ENCODE measurements at places on chromosomes 7 and 10. TPM values are rescaled to one million over a fixed set of nuclear protein-coding genes. Genes with fewer than 3 reads are reported as not detected.
A peak's percentile ranks its signal among the peaks of the same experiment; 100 is the strongest.

DNA sequence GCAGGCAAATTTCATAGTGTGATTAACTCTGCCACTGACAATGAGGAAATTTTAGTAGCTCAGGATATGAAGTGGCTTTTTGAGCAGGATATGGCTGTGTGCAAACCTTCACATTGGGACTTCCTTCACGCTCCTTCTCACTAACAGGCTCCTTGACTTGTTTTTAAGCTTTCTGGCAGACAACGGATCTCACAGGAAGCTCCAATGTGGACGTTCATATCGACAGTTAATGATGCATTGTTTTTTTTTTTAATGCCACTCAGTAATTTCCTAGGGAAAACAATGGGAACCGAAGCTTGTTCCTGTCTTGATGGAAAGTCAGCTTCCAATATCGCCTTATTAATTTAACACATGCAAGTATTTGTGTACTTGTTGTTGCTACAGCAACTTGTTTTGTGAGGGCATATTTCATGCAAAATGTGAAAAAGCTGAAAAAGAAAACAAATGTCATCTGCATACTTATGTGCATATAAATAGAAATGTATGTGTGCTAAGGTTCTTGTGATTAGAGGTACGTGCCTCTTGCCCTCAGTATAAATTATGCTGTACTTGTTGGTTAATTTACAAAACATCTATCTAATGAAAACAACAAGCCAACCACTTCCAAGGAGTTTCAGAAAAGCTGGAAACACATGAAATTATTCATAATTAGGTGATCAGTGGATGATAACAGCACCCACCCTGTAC, 84.7 kb downstream of the NRP1 start:
- DNase-seq: no peak

GRCh38 chr7:16086743-16087142, 334.6 kb downstream of the CRPPA start:
- no peak for DNase-seq

DNA sequence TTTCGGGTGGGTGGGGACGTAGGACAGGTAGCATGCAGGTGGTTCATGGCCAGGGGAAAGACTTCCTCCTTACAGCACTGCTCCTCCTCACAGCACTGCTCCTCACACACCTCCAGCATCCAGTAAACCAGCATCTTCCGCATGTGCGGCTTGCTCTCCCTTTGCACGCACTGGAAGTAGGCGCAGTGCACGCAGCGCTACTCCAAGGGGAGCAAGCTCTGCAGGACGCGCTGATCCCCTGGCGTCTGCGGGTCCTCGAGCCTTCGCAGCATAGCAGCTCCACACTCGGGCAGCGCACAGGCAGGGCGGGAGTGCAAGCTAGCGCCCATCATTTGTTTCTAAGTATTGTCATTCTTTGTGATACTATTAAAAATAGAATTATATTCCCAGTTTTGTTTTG, 30.5 kb upstream of the MAP3K8 start:
- no peak for DNase-seq

DNA sequence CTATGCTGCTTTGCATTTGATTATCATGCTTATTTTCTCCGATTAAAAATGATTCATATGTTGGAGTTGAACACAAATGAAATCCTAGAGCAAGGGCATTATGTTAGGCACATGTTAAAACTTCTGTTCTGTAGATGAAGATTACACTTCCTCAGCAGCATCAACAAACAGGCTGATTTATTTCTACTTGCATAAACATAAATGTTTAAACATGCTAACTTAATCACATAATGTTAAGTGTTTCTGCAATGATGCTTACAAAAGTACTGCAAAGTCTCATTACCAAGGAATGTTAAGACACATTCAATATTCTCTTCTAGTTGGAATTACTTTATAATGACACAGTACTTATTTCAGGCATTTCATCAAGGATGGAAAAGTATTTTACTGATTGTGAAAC, 770.8 kb downstream of the ANKRD7 start:
- DNase-seq: no peak

The AKR1B1 gene
- 176 TPM for polyA plus RNA-seq

GRCh38 chr10:1475098-1475591, 262.2 kb downstream of the ADARB2 start:
- no peak for DNase-seq

- DNase-seq: peak; percentile 33
Observed at GRCh38 chr7:76280408-76280807, 22.1 kb upstream of the HSPB1 start.

DNA sequence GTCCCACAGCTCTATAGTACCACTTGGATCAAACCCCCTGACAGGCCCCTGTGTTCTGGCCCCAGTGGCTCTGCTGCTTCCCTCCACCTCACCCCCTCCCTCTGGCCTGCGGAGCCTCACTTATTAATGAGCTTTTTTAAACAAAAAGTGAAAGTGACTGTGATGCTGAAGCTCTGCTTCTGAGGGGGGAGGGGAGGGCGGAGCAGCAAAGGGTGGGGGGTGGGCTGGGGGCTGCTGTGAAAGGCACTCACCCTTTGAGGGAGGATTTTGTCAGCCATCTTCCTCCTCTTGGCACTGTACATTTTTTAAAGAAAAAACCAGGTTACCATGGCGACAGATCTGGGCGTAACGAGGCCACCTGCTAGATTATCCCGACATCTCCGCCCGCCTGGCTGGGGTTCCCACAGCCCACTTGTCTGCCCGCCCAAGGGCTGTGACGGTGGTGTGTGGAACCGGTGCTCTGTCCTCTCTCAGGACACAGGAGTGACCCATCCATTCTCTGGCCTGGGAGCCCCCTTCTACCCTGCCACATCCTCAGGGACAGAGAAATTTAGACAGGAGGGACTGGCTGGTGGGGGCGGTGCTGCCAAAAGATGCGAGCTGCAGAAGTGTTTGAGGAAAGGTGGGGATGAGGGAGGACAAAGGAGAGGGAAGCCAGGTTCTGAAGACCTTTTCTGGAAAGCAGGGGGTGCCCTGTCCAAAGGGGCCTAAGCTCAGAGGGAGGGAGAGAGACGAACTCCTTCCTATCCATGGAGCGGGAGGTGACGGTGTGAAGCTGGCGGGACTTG, 4.9 kb downstream of the SMARCD3 start:
- no peak for DNase-seq

DNA sequence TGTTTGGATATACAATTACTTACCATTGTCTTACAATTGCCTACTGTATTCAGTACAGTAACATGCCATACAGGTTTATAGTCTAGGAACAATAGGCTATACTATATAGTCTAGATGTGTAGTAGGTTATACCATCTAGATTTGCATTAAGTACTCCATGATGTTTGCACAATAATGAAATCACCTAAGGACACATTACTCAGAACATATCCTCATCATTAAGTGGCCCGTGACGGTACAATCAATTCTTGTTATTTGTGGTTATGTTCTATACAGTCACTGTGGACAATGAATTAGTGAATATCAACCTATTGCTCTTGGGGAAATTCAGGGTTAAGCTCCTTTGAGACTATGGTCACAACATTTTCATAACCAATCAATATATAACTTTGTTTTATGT, 75.6 kb downstream of the MICU1 start:
- no peak for DNase-seq

GRCh38 chr10:13187135-13187534, 25.8 kb downstream of the MCM10 start:
- DNase-seq: no peak

The GRID1 gene
- not detected for polyA plus RNA-seq

The GLI3 gene
- polyA plus RNA-seq: 5.2 TPM

- peak; percentile 98 for DNase-seq
Observed at GRCh38 chr10:98323221-98324164, 55.5 kb upstream of the LOXL4 start.

GRCh38 chr7:73303546-73303945, 5.1 kb downstream of the NSUN5 start:
- no peak for DNase-seq

- peak; percentile 74 for DNase-seq
Observed at GRCh38 chr7:117230276-117231046, 92.4 kb downstream of the WNT2 start.

The TAC1 gene
- not detected for polyA plus RNA-seq

The MBL2 gene
- polyA plus RNA-seq: not detected

DNA sequence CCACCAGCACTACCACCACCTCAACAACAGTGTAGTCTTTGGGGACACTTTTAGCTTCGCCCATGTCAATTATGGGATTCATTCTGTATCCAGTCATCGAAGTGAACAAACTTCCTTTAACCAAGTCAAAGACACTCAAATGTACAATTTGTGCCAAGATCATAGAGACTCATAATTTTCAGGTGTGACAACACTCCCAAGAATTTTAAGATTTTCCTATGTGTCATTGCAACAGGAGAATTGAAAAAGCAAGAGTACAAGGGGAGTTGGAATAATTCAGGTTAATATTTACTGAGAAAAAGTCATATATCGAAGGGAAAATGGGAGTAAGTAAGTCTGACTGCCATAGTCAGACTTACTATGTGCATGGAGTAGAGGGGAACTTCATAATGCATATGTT, 26.2 kb downstream of the PON1 start:
- DNase-seq: no peak

- peak; percentile 81 for DNase-seq
Observed at GRCh38 chr7:1175967-1176851, 16.2 kb upstream of the ZFAND2A start.

The MMD2 gene
- polyA plus RNA-seq: not detected

The FOXK1 gene
- polyA plus RNA-seq: 7.4 TPM

The MYL10 gene
- polyA plus RNA-seq: not detected

- peak; percentile 94 for DNase-seq
Observed at GRCh38 chr10:128064108-128064969, 61.9 kb downstream of the MKI67 start.

The SPDYE11 gene
- polyA plus RNA-seq: 0.65 TPM

The LRRD1 gene
- not detected for polyA plus RNA-seq

DNA sequence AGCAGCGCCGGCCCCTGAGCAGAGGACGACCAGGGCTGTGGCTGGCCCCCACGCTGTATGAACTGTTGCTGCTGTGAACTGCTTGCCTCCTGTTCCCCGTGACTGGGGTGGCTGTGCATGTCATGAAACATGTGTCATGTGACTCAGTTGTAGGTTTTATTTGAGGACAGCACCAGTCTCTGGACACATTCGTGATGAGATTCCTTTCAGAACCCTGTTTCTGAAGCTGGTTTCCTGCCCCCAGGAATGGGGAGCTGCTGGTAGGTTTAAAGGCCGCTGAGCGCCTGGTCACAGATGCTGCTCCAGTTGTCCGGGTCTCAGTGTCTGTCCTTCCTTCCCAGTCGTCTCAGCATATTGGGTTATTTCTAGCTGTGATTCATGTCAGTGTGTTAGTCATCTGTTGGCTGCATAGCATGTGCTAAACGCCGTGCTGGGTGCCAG, 79.1 kb upstream of the PPIF start:
- peak; percentile 90 for DNase-seq

DNA sequence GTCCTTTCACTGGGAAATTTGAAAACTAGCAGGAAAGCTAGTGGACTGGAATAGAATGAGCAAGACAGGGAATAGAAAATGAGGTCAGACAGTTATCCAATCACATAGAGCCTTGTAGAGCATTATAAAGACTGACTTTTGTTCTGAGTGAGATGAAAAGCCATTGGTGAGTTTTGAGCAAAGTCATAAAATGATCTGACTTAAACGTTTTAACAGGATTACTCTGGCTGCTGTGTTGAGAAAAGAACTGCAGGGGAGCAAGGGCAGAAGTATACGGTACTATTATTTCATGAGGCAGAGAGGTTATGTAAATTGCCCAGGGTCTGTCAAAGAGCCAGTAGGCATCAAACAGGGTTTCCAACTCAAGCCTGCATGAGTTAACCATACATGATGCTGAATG, 393.4 kb downstream of the TFEC start:
- no peak for DNase-seq

GRCh38 chr10:113175756-113176651, 226.0 kb downstream of the TCF7L2 start:
- no peak for DNase-seq

DNA sequence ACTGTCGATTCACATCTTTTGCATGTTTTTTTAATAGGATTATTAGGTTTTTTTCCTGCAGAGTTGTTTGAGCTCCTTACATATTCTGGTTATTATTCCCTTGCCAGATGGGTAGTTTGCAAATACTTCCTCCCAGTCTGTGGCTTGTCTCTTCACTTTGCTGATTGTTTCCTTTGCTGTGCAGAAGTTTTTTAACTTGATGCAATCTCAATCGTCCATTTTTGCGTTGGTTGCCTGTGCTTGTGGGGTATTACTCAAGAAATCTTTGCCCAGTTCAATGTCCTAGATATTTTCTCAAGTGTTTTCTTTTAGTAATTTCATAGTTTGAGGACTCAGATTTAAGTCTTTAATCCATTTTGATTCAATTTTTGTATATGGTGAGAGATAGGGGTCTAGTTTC, 95.4 kb downstream of the TBXAS1 start:
- DNase-seq: no peak

The MMRN2 gene
- polyA plus RNA-seq: 1.2 TPM

- DNase-seq: no peak
Observed at GRCh38 chr7:7110706-7111105, 71.6 kb upstream of the C1GALT1 start.

- DNase-seq: no peak
Observed at GRCh38 chr10:125162120-125162931, 2.0 kb upstream of the CTBP2 start.

The CD36 gene
- polyA plus RNA-seq: 0.48 TPM

- peak; percentile 18 for DNase-seq
Observed at GRCh38 chr7:70353330-70353945, 755.2 kb downstream of the AUTS2 start.

The OPALIN gene
- not detected for polyA plus RNA-seq

DNA sequence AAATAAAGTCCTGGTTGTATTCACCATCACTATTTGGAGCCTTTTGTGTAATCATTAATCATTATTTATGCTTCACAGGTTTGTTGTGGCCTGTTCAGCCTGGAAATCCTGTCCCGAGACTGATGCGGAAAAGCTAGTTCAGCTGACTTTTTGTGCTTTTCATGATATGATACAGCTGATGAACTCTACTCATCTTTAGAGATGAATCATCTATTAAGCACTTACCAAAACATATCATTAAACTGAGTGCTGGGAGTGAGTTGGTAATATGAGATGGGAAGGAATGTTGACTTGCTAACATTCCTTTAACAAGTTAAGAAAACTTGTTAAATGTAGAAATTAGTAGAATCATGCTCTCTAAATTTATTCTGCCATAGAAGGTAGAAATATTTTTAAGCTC, 53.0 kb downstream of the CROT start:
- peak; percentile 60 for DNase-seq

The GPR141 gene
- polyA plus RNA-seq: not detected

The GDF2 gene
- polyA plus RNA-seq: not detected
